Urinary bladder (tissue), 4 donors: ENCODE measurements at places on chromosomes 7 and 10. TPM values are rescaled to one million over a fixed set of nuclear protein-coding genes. Genes with fewer than 3 reads are reported as not detected.

Gene ZNF365
- 0.85 TPM for total RNA-seq

Gene ERVW-1
- not detected for total RNA-seq

Gene FASTK
- total RNA-seq: 42.4 TPM

Gene PRF1
- total RNA-seq: 0.90 TPM

Gene ACTR3C
- 6.5 TPM for total RNA-seq

Gene ASB13
- 8.7 TPM for total RNA-seq

Gene TMEM184A
- total RNA-seq: 9.7 TPM

Gene MSMB
- not detected for total RNA-seq

Gene EBF3
- 29.4 TPM for total RNA-seq

Gene HOXA13
- 43.2 TPM for total RNA-seq

Gene CISD1
- total RNA-seq: 22.9 TPM

Gene SRRM3
- 0.58 TPM for total RNA-seq

Gene C10orf67
- total RNA-seq: not detected

Gene SLC13A1
- total RNA-seq: not detected

Gene PLXDC2
- 72.7 TPM for total RNA-seq

Gene CXCL12
- total RNA-seq: 154 TPM

Gene LRRC18
- 0.32 TPM for total RNA-seq

Gene STEAP1B
- total RNA-seq: 3.2 TPM

Gene IDI2
- total RNA-seq: not detected

Gene TDRD1
- total RNA-seq: 0.53 TPM

Gene UNCX
- total RNA-seq: not detected

Gene PNLIP
- total RNA-seq: not detected

Gene VWDE
- total RNA-seq: 6.7 TPM

Gene LLCFC1
- total RNA-seq: not detected

Gene MYO1G
- total RNA-seq: 1.8 TPM

Gene CELF2
- 52.7 TPM for total RNA-seq

Gene PPP1R9A
- total RNA-seq: 28.6 TPM

Gene ADAM22
- total RNA-seq: 32.5 TPM

Gene NKX6-2
- not detected for total RNA-seq

Gene GPAM
- total RNA-seq: 24.9 TPM

Gene MARVELD1
- 34.0 TPM for total RNA-seq

Gene CALCR
- total RNA-seq: 0.26 TPM

Gene ASNS
- total RNA-seq: 14.5 TPM

Gene FANK1
- total RNA-seq: 2.0 TPM
